ENCODE measurements at places on chromosomes 7 and 10.

GRCh38 chr7:18356191-18356645 lies 139.3 kb upstream of the HDAC9 start:
- DNase-seq, result no peak

GRCh38 chr7:101882005-101882421 lies 64.6 kb downstream of the CUX1 start:
- no peak for DNase-seq

- no peak for DNase-seq
These were observed 14.6 kb downstream of the PLAU start for GRCh38 chr10:73925539-73925938.

DNA sequence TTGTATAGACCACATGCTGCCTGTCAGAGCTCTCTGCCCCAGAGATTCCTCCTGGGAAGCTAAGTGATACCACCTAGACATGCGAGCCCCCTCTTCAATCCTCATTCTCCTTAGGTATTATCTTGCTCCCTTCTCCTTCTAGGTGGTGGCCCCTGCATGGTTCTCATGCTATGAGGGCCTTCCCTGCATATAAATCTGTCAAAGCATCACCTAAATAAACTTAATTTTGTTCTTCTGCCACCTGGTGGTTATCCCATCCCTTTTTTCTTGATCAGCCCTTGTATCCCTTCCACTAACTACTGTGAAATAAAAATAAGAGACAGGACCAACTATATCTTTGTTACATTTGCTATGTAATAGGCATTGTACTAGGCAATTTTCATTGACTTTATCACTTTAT lies 242.1 kb downstream of the CDC14C start:
- no peak for DNase-seq

DNA sequence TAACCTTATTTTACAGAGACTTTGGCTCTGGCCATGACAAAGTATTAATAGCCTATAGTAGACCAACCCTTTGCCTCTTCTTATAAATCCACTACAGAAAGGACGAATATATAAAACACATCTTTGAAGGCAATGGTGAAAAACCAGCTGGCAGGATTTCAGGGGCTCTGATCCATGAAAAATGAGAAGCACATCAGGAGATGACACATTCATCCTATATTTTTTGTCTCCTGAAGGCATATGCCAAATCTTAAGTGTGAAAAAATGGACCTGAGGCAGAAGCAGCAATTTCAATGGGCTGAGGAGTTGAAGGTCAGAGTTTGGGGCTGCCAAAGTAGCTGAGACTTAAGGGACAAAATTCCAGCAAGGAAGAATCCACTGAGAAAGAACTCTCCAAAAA lies 14.4 kb downstream of the RNF216 start:
- no peak for DNase-seq

DNA sequence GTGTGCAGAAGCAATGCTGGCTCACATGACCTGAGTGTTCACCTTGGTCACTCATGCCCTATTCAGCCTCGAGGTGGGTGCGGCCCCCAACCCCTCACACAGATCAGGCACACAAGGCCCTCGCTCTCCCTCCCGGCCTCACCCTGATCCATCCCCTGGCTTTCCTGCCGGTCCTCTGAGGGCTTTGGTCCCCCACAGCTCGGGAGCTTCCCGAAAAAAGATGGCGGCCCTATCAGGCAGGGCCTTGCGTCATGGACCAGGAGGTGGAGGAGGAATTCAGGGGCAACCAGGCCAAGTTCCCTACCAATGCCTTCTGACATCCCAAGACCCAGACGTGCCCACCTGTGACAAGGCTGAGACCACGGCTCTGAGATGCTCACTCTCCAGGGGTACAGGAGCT lies 43.7 kb upstream of the DNAAF5 start:
- DNase-seq, result no peak

DNA sequence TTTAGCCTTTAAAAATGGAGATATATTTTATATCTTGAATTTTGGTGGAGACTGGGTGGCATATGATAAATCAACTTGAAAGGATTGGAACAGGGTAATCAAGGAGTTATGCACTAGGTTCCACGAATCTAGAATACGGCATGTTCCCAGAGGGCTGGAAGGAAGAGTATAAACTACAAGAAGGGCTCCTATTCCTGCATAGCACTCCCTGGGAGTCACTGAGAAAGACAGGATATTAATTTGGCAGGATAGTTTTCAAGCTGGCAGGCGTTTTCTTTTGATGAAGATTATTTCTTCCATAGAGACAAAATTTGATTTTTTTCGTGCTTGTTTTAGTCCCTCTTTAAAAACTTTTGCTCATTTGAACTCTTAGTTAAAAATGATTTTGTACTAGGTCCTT lies 119.7 kb downstream of the VWC2 start:
- DNase-seq, result no peak

DNA sequence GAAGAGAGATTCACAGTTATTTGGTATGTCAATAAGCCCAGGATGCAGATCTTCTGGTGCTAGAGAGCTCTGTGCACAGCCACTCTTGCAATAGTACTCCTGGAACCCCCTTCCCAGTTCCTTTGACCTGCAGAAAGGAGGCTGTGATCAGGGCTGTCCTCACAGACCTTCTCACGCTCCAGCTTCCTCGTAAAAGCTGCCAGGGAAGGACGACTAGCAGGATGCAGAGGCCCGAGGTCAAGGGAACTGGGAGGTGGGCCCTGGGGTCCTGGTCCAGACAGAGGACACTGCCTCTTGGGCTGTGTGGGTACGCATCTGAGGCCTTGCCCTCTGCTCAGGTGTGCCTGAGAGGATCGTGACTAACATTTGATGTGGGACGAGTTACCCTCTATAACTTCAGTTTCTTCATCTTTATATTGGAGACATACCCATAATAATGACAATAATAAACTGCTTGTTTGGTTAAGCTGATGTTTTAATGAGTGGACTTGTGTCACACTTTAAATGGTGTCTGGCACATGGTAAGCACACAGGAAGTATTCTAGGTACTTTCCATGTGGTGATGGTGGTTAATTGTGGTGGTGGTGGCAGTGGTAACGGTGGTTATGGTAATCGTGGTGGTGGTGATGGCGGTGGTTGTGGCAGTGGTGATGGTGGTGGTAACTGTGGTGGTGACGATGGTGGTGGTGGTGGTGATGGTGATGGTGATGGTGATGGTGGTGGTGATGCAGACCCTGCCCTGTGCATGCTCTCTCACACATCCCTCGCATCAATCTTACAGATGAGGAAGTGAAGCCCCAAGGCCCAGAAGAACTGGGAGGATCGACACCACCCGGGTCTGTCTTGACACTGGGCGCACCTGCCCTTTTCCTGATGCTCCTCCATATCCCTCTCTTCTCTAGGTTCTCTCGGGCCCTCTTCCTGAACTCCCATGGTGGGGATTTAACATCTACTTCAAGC lies 235.2 kb upstream of the GRB10 start:
- no peak for DNase-seq

- DNase-seq, result no peak
These were observed 3.4 kb downstream of the SLC35G1 start for GRCh38 chr10:93897070-93897780.

DNA sequence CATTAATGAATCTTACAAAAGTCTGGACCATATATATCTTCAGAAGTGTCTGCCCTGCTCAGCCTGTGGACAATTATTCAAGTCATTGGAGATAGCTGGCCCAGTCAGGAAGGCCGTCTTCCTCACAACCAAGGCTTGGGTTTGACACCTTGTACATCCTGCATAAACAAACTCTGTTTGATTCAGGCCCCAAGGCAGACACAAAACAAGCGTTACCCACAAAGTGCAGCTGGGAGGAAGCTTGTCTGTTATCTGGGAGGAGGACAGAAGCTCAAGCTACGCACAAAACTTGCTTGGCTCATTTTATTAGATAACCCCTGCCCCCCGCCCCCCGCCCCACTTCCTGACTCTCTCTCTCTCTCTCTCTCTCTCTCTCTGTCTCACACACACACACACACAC lies 166.9 kb upstream of the WDR11 start:
- no peak for DNase-seq

DNA sequence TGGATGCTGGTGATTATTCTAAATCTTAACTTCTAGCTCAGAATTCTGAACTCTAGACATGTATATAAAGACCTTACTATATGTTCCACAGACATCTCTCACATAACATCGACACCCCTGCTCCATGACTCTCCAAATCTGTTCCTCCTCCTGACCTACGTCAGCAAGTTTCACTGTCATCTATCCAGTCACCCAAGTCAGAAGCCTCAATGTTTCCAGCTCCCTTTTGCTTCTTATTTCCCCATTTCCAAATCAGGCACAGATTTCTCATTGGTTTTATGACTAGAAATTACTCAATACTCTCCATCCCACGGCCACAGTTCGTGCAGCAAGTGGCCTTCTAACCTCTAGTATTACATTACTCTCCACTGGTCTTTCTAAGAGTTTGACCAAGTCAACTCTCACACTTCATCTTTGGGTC lies 28.5 kb downstream of the EPC1 start:
- no peak for DNase-seq

- no peak for DNase-seq
These were observed 106.6 kb downstream of the TPK1 start for GRCh38 chr7:144729226-144729625.

DNA sequence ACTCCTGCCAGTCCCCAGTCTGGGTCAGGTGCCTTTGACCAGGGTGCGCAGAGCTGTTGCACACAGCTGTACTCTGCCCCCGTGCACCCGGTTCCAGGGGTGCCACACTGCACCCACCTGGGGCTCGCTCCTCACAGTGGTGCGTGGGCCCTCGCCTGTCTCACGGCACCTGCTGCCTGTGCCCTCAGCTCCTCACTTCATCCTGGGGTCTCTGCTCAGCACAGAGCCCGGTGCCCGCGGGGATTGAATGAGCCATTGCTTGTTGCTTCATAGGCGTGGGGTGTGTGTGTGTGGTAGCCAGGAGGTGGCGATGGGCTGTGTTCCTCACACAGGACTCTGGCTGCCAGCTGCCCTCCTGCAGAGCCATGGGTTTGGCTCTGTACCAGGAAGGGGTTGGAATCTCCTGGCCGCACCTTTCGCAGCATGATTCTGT lies 18.5 kb downstream of the EIF3B start:
- no peak for DNase-seq

GRCh38 chr10:104103956-104104355 lies 18.0 kb upstream of the SFR1 start:
- no peak for DNase-seq

DNA sequence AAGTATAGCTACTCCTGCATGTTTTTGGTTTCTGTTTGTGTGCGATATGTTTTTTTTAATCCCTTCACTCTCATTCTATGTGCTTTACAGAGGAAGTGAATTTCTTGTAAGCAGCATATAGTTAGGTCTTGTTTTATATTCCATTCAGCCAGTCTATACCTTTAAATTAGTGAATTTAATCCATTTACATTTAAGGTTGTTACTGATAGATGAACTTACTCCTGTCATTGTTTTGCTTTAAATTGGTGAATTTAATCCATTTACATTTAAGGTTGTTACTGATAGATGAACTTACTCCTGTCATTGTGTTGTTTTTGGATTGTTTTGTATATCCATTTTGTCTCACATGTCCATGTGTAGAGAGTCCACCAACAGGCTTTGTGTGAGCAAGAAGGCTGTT lies 11.1 kb downstream of the GIMAP8 start:
- no peak for DNase-seq

GRCh38 chr7:114930829-114931655 lies 9.1 kb downstream of the MDFIC start:
- DNase-seq, result no peak

- DNase-seq, result no peak
These were observed 74.0 kb downstream of the SLC16A9 start for GRCh38 chr10:59635502-59636290.

DNA sequence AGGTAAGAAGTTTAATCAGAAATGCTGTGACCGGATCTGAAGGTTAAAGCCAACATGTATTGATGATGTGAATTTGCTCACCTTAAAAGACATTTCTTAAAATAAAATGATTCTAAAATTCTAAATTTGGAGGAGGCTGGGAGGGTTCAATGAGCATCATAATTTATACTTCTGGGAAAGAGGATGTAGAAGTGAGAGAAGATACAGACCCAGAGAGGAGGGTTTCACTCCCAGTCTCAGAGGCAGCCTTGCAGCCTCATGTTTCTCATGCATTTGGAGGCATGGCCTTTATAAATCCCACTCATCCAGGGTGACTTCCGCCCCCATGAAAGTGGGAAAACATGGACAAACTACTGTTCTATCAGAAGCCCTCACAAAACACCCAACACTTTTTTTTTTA lies 305.6 kb upstream of the PITRM1 start:
- no peak for DNase-seq

GRCh38 chr7:107995184-107996071 lies 7.5 kb downstream of the LAMB1 start:
- DNase-seq, result no peak

- DNase-seq, result no peak
These were observed 96.9 kb upstream of the PPP2R2D start for GRCh38 chr10:131803860-131804425.

GRCh38 chr10:128855618-128856428 lies 611.2 kb upstream of the MGMT start:
- no peak for DNase-seq

- no peak for DNase-seq
These were observed 9.2 kb upstream of the FGFR2 start for GRCh38 chr10:121607310-121608055.

DNA sequence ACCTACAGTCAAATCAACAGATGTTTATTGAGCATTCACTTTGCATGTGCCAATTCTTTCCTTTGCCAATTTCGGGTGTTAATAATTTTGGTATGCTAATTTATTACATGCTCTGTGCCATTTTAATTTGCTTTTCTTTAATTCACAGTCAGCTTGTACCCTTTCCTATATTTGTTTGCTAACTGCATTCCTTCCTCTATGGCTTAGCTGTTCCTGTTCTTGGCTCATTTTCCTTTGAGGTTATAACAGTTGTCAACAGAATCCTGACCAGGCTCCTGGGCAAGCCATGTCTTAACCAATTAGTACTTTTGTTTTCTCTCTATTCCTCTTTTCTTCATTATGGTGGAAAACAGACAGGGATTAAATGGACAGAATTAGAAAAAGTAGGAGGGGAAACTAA lies 73.6 kb upstream of the RPA3 start:
- no peak for DNase-seq

GRCh38 chr10:1210667-1211066 lies 154.5 kb downstream of the WDR37 start:
- DNase-seq, result no peak

DNA sequence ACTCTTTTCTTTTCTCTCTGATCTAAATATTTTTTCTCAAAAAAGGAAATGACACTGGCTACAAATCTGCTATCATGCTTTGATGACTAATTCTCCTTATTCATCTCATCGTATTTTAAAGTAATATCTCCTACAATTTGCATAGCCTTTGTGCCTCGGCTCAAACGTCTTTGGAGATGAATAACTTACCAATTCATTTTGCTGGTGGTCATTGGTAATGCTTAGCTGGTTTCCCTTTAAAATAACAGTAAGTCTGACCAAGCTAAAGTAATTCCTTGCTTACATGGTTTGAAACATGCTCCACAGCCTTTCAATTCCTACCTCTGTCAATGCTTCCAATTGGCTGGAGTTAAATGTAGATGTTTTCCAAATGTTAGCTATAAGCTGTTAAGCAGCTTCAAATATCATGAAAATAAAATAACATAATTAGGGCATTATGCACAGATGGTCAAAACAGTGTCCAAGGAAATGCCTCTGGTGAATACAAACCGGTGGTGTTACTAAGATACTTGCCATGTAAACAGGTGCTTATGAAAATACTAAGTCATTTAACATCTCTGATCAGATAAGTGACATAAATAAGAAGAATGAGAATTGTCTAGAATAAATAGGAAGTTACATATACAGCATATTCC lies 435.0 kb downstream of the POM121L12 start:
- DNase-seq, result no peak

GRCh38 chr7:5704534-5704922 lies 76.9 kb downstream of the RNF216 start:
- peak; percentile 57 for DNase-seq
